Endodermal cell (in vitro differentiated cells): ENCODE measurements at places on chromosomes 2 and 18. TPM values are rescaled to one million over a fixed set of nuclear protein-coding genes. Genes with fewer than 3 reads are reported as not detected.
A peak's percentile ranks its signal among the peaks of the same experiment; 100 is the strongest.

Gene ATP6V1C2
- 0.26 and 0.27 TPM in 2 replicates for total RNA-seq

Gene IL1R1
- total RNA-seq, result 2.4 to 4.1 TPM (median 3.6 TPM) in 3 replicates

GRCh38 chr2:8671802-8672201 is 10.1 kb upstream of the ID2 start:
- no peak overlapping the region for H3K4me3 ChIP-seq
- peaks cover 2% of the 10 kb centered on the region for H3K4me1 ChIP-seq
- H3K27me3 ChIP-seq, result peaks cover 13% of the 10 kb centered on the region

DNA sequence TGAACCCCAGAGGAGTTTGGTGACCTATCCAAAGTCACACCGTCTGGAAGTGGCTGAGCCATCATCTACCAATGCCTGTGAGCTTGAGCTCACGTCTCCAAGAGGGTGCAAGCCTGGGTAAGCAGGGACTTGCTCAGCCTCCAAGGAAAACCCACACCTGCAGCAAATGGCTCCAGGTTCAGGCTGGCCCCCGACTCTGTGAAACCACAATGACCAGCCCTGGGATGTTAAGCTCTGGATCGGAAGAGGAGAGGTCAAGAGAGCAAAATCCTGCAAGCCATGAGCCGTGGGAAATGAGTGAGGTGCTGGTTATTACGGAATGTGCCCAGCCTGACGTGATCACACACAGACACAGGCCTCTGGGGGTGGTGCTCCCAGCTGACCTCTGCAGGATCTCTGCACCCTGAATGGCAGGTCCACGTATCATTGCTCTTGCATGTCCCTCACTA is 94.1 kb upstream of the OTOS start:
- no peak overlapping the region for H3K4me3 ChIP-seq
- H3K4me1 ChIP-seq, result no peaks in the 10 kb centered on the region
- DNase-seq, result no peak
- H3K36me3 ChIP-seq, result no peaks in the 10 kb centered on the region
- peaks cover 11% of the 10 kb centered on the region for H3K27me3 ChIP-seq

- H3K4me1 ChIP-seq, result no peaks in the 10 kb centered on the region
- H3K36me3 ChIP-seq, result no peaks in the 10 kb centered on the region
- H3K27me3 ChIP-seq, result no peaks in the 10 kb centered on the region
- peak; percentile 21 for DNase-seq
- H3K27ac ChIP-seq, result no peak overlapping the region
Measured at GRCh38 chr2:239778042-239778851, 246.9 kb downstream of the NDUFA10 start.

DNA sequence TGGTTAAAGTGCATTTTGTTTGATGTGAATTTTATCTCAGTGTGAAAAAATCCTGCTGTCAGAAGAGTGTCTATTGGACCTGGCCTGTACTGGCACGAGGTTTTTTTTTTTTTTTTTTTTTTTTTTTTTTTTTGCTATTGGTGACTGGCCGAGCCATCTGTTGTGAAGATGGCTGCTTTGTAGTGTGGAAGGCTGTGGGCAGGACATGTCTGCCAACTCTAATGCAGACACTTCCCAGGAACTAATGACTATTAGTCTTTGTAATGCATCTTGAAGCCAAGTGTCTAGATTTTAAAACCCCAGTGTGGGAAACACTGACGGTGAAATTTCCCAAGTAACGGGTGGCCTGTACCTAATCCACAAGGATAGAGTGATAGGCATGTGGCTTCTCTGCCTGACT is 34.3 kb downstream of the ZAP70 start:
- no peak overlapping the region for H3K4me3 ChIP-seq
- peaks cover 27% of the 10 kb centered on the region for H3K36me3 ChIP-seq
- H3K27me3 ChIP-seq, result no peaks in the 10 kb centered on the region
